Activated naive CD4-positive, alpha-beta T cell treated with Interleukin-2 at 50 U/mL for 16 hours (primary cell): ENCODE measurements at places on chromosomes 2 and 18.

DNA sequence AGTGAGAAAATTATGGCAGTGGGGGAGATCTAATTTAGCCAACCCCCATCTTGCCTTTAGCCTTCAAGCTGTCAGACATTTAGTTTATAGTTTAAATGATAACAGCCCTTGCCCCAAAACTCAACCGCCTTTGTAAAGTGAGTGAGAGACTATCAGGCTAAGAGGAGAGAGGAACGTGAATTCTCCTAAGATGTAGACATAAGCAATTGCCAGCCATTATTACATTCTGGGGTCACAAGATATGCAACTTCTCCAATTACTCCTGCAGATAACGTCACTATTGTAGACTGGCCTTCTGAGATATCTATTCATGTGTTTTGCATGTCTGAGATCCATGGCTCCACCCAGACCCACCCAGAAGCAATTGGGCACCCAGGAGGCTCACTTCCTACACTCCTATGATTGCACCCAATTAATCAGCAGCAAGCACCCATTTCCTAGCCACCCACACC is 307.3 kb downstream of the NBAS start:
- no peak for DNase-seq

- DNase-seq = no peak
These were observed 167.4 kb downstream of the THSD7B start for GRCh38 chr2:136932700-136933099.

GRCh38 chr2:114218383-114218782 is 224.1 kb upstream of the DPP10 start:
- DNase-seq = no peak

DNA sequence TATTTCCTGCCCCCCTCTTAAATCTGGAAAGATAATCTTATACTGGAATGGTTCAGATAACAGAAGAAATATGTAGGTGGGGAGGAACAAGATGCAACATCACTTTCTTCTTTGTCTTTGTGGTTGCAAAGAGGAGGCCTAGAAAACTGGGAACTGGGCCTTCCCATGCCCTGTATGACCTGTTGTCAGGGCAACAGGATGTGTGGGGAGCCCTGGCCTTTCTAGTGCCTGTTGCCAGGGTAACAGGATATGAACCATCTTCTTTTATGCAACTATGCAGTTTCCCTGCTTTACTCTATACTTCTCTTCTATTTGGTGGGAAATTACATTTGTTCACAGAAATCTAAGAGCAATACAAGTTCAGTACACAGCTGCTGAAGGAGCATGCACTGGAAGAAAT is 79.8 kb upstream of the PDE1A start:
- DNase-seq = no peak

DNA sequence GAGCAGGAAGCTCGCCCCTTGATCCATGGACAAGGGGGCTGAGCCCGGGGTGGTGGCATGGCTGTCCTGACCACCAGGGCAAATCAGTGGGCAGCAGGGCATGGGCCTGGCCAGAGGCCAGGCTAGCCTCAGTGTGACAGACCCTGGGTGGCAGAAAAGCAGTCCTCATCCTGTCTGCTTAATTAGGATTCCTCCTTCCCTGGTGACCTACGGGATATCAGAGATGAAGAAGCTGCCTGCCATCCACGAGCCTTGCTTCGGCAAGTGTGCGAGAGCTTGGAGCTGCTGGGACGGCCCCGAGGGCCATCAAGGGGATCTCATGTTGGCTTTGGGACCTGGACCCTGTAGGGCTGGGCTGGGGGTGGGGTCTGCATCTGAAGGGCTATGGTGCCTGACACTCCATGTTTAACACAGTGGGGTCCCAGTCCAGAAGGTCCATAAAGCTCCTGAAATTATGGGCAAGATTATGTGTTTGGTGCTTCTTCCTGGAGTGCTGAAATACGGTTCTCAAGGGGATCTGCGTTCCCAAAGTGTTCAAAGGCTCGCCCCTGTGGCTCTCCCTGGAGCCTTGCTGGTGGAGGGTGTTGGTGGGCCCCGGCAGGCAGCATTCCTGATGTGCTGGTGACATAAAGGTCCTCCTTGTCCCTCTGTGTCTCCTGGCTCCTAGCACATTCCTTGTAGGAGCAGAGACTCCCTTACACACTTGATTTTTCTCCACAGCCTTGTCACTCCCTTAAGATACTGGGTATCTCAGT is 52.6 kb downstream of the KCNIP3 start:
- no peak for DNase-seq

DNA sequence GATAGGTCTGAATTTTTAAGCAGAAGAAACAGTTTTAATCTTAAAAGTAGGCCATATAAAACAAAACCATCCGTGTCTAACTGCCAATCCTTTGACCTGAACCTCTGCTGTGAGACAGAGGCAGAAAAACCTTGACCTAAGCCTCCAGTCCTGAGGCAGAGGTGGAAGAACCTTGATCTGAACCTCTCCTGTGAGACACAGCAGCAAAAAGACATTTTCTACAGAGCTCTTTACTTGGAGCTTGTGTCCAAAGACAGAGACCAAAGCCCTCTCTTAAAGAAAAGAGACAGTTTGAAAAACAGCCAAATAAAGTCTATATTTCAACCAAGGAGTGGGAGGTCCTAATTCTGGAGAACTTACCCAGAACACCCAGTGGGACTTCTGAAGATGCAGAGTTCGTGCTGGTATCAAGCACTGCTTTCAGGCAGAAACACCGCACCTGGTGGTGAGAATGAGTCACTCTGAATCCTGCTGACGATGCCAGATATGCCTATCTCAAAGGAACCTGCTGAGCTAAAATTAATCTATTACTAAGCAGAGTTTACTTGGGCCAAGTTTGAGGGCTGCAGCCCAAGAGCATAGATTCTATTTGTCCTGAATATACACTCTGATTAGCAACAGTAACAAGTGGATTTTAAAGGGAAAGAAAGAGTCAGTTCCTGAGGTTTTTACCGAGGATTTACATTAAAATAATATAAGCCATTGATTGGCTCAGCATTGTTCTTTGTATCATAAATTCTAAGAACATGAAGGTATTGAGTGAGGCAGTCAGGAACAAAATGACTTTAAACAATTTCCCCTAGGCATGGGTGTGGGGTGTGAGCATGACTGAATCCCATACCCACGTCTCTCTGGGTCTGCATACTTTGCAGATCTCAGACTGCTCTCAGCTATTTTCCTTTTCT is 806.4 kb downstream of the TRIB2 start:
- DNase-seq = no peak

DNA sequence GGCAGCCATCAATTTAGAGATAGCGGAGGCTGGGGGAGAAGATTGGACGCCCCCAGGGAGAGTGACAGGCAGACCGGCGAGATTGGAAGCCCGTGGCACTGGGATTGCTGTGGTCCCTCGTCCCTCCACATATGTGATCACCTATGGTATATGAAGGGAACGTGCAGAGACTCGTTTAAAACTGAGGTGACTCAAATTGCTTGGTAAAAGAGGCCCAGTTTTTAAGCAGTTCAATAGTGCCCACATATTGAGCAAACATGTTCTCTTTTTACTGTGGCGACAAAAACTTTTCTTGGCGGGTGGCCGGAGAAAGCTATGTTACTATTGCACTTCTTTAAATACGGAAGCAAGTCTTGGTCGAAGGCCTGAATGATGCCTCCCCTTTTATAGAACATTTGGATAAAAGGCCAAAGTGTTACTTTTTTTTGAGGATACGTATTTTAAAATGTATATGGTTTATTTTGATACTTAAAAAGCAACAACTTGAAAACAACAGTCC is 9.1 kb downstream of the B3GNT2 start:
- DNase-seq = no peak

GRCh38 chr18:26003356-26003755 is 87.1 kb downstream of the SS18 start:
- no peak for DNase-seq

DNA sequence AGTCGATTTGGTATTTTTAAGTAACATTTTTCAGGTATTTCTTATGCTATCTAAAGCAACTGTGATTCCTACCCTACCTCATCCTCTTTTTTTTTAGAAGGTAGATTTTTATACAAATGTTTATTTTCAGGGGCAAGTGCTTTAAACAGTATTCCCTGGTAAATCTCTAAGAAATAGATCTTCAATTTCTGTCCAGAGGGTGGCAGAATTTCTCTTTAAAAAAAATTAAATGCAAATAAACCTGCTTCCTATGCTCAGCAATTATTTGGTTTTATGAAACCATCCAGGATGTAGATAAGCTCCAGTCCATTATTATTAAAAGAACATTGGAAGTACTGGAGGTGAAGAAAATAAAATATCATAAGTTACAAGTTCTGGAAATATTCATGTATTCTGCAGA is 191.9 kb downstream of the MYO3B start:
- no peak for DNase-seq

DNA sequence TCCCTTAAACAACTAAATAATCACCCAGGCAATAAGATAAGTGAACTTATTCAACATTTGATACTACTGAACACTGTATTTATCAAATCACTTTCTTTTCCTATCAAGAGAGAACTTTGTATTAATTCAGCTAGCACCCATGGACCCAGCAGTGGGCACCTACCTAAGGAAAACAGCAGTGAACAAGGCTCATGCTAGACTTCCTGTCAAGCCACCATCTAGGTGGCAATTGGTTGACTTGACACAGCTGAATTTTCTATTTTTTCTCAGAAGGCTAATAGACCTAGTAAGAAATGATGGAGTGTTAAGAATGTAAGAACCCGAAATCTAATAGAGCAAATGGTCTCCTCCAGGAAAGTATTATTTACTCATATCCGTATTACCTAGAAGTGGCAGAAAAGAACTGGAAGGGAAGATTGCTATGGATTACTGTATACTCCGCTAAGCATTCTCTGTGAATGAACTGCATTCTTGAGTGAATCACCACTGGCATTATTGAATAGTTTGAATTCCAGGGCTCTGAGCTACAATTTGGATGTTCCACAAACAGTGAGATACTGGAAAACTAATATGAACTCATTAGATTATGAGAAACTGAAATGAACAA is 988.2 kb upstream of the CDH2 start:
- no peak for DNase-seq

- no peak for DNase-seq
These were observed 56.4 kb upstream of the ITGB6 start for GRCh38 chr2:160256507-160256906.

GRCh38 chr2:183068561-183068960 is 10.0 kb upstream of the DUSP19 start:
- DNase-seq = no peak

- no peak for DNase-seq
These were observed 294.2 kb upstream of the NCKAP5 start for GRCh38 chr2:133862400-133862977.

DNA sequence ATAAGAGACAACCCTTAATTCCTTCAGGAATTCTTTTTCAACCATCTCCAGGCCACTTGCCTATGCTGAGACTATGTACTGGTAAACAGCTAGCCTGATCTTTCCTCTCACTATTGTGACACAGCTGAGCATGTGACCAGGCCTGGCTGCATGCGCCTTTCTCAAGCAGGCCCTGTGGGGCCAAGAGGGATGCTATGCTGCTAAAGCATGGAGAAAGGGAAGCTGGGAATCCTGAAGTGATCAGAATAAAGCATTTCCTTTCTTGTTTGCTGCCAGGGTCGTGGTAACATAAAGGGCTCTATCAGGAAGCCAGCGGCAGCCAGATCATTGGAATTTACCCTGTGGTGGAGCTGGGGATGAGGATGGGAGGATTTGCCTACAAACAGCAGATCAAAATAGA is 29.8 kb upstream of the LCLAT1 start:
- DNase-seq = no peak
